Amniotic epithelial cell (primary cell): ENCODE measurements at places on chromosomes 11 and 22.

GRCh38 chr11:7655253-7656217, 17.8 kb downstream of the CYB5R2 start:
- DNase-seq, result no peak

DNA sequence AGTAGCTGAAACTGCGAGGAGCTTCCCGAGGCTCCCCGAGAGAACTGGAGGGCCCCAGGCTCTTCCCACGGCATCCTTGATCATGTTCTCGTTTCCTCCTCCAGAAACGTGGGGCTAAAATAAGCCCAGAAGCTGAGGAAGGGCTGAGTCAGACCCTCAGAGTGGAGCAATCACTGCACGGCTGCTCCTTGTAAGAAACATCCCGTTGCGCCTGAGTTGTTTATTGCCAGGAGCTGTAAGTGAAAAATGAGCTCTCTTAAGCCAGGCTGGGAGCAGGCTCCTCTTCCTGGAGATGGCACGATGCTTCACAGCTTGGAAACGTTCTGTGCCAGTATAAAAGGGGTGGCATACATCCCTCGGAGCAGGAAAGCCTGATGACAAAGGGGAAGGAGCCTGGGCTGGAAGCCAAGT, 47.3 kb upstream of the SYN3 start:
- DNase-seq, result no peak

DNA sequence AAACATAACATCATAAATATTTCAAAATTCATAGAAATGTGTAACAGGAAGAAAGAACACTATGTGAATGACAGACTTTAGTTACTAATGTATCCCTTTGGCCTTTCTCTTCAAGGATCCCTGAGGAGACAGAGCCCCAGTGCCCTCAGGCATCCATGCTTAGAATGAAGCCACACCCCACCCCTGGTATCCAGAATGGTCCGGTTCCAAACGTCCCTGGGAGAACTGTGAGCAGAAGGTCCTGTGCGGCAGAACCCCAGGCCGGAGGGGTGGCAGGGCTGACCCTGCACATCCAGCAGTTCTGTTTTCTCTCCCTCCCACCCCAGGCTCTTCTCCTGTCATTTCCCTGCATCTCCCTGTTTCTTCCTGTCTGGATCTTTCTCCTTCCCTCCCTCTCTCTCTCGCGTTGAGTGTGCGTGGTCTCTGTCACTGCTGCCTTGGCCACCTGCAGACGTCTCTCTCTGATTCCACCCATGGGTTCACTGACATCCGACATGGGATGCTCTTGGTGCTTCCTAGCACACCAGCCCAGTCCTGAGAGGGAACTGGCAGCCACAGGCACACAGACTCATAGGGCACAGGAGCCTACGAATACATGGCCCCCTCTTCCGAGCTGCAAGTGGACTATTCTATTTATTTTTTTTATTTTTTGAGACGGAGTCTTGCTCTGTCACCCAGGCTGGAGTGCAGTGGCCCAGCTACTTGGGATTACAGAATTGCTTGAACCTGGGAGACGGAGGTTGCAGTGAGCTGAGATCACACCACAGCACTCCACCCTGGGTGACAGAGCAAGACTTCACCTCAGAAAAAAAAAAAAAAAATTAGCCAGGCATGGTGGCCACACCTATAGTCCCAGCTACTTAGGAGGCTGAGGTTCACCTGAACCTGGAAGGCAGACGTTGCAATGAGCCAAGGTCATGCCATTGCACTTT, 5.7 kb downstream of the RFPL1 start:
- no peak for DNase-seq

- DNase-seq, result no peak
These were observed 1151.2 kb upstream of the CCDC90B start for GRCh38 chr11:84437071-84437980.

- DNase-seq, result no peak
These were observed 16.8 kb upstream of the TMEM191C start for GRCh38 chr22:21450320-21450831.

- peak; percentile 72 for DNase-seq
These were observed 13.7 kb upstream of the NNMT start for GRCh38 chr11:114282488-114282887.

DNA sequence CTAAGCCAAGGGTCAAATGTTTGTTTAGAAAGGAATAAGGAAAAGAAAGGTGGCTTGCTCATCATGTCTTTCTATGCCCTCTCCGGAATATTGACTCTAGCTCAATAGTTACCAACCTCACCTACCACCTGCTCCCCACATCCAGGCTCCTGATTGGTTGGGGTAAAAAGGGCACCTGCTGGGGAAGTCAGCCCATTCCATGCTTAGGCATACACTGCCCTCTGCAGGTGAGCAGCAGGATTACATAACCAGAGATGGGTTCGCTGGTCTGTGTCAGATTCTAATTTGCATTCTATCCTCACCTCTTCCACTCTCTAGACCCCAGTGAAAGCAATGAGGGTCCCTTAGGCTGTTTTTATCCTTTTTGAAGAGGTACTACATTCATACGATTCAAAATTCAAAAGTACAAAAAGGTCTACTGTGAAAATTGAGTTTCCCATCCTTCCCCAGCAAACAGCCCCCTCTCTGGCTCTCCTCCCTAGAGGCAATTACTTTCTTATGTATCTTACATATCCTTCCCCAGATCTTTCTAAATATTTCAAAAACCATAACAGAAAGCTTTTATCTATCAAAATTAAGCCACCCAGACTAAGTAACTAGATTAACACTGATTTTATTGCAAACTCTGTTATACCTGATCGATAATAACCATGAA, 98.0 kb upstream of the ASPHD2 start:
- DNase-seq, result peak; percentile 24

DNA sequence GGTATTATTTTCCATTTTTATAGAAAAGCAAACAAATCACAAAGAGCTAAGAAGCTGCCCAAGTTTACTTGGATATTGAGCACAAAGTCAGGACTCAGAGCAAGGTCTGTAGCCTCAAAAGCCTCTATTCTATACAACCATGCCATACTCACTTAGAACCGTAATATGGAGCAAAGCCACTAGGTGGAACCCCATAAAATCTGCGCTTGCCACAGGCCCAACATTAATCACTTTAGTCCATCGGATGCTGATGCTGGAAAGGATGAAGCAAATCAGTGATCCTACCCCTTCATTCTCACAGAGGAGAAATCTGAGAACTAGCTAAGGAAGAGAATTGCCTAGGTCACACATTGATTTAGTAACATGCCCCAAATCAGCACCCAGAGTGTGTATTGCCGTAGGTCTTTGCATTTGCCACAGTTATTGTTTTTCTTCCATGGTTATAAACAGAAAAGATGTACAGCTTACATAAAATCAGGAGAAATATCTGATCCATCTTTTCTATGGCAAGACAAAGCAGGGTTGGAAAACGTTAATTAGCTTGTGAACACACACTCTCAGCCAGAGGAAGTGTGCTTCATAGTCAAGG, 56.7 kb upstream of the RAB38 start:
- DNase-seq, result peak; percentile 46

- DNase-seq, result no peak
These were observed 1.6 kb downstream of the CBX7 start for GRCh38 chr22:39150848-39151215.

GRCh38 chr11:35141571-35141971, 2.6 kb downstream of the CD44 start:
- DNase-seq, result no peak

DNA sequence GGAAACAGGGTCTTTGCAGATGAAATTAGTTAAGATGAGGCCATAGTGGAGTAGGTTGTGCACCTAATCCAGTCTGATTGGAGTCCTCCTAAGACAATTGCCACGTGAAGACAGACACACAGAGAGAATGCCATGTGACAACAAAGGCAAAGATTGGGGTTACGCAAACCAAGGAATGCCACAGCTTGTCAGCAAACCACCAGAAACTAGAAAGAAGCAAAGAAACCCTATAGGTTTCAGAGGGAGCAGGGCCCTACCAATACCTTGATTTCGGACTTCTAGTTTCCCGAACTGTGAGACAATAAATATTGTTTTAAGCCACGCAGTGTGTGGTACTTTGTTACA, 8.2 kb upstream of the LAYN start:
- DNase-seq, result no peak

- DNase-seq, result no peak
These were observed 60.2 kb downstream of the TNRC6B start for GRCh38 chr22:40237788-40238424.

- no peak for DNase-seq
These were observed 52.0 kb downstream of the KIRREL3 start for GRCh38 chr11:126948563-126948962.

DNA sequence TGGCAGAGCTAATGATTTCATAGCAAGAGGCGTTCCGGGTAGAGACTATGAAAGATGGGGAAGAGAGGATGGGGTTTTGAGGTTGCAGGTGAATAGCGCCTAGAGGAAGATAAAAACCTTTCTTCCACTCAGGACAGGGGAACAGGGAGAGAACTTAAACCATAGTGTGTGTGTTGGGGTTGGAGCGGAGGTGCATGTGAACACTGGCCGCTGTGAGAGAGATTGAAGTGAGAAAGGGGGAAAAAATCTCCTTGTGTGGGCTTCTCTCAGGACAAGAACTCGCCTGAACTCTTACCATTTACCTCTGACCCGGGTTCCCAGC, 3.4 kb downstream of the BSX start:
- DNase-seq, result no peak

- peak; percentile 15 for DNase-seq
These were observed 133.7 kb downstream of the SBF2 start for GRCh38 chr11:10160350-10160749.

DNA sequence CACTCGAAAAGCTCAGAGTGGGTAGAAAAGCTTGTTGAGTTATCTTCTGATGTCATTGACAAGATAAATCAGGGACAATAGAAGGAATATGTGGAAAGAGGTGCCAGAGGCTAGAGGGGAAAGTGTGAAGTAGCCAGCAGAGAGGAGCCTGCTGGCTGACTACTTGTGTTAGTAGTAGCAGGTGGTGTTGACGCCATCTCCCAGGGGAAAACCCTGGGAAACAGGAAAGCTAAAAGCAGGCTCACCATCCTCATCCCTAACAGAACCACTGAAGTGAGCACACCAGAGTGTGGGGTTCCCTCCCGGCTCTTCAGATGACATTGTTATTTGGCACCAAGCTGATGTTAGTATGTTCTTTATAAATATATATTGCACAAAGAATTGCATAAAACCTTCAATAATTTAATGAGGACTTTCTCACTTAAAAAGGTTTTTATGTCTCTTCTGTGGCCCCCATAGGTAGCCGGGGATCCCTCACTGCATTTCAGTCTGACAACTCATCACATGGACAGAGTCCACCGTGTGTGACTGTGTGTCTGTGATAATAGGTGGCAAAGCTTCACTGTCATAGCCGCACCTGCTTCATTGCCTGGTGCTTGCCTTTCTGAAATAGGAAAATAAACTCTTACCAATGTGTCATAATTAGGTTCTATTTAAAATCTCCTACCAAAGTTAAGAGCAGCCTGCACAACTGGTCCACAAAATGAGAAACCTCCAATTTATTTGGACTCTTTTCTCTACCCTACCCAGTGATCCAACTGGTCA, 63.2 kb upstream of the TOP3B start:
- DNase-seq, result no peak

DNA sequence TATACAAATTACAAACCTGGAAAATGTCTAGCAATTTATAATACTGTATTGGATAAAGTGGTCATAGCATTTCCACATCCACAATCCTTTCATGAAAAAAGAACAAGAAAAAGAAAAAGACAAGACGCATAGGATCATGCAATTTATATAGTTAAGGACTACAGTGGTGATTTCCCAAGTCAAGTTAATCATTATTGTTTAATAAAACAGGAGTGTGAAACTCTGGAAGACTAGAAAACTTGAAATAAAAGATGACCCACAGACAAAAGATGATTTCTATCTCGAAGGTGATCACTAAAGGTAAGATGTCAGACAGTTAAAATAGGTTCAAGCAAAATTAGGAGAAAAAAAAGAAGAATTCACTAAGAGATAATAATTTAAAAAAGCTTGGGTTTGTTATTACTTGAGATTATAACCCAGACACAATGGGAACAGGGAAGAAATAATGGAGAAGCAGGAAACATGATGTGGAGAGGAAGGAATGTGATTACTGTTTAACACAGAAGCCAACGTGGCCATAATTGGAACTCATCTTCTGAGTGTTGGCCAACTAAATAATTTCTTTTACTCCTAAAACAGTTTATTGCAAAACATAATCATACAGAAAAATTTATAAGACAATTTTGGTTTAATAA, 441.2 kb upstream of the ANO3 start:
- no peak for DNase-seq

GRCh38 chr22:36921309-36922104, 8.1 kb downstream of the CSF2RB start:
- DNase-seq, result no peak

GRCh38 chr11:73323464-73323863, 15.4 kb downstream of the ARHGEF17 start:
- peak; percentile 67 for DNase-seq

- no peak for DNase-seq
These were observed 94.1 kb upstream of the LIN7C start for GRCh38 chr11:27600656-27601055.

DNA sequence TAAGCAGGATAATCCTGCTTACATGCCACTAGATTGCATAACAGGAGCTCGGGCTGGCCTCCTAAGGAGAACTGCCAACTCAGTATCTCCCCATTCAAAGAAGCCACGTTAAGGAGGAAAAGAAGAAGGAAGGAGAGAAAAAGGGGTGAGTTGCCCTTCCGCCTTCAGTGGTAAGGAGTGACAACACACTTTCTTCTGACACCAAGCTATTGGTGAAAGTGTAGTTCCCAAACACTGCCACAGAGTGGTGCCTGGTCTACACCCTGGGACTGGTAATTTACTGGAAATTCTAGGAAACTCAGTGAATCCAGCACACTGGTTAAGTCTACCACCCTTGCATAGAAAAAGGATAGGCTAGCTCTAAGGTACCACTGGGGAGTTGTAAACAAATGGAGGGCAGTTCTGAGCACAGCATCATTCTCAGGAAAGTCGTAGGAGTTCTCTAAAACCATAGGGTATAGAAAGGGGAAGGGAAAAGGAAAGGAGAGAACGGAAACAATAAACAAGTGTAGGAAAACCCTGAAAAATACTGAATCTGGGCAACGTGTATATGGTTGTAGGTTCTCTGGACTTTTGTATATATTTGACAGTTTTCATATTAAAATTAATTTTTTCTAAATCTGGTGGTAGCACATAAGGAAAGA, 58.2 kb downstream of the RRAS2 start:
- peak; percentile 81 for DNase-seq

- no peak for DNase-seq
These were observed 773.9 kb downstream of the JRKL start for GRCh38 chr11:97163631-97164191.

GRCh38 chr11:11587122-11587521, 34.7 kb downstream of the GALNT18 start:
- no peak for DNase-seq

DNA sequence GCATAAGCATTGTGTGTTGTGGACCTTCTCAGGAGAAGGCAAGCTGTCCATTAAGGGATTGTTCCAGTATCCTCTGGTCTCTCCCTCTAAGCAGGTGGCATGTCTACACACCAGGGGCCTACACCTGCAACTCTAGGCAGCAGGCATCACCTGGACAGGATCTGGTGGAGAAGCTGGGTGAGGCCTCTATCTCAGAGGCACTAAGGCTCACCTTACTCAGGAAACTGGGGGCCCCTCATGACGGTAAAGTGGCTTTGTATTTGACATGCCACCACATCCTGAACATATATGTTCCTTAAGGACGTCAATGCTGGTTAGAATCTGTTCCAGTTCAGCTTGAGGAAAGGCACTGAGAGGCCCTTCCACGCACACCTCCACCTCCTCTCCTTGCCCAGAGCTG, 891.3 kb downstream of the OPCML start:
- no peak for DNase-seq
